Activated gamma-delta T cell treated with Interleukin-2 at 50 U/mL for 16 hours (primary cell): ENCODE measurements at places on chromosomes 2 and 18.

DNA sequence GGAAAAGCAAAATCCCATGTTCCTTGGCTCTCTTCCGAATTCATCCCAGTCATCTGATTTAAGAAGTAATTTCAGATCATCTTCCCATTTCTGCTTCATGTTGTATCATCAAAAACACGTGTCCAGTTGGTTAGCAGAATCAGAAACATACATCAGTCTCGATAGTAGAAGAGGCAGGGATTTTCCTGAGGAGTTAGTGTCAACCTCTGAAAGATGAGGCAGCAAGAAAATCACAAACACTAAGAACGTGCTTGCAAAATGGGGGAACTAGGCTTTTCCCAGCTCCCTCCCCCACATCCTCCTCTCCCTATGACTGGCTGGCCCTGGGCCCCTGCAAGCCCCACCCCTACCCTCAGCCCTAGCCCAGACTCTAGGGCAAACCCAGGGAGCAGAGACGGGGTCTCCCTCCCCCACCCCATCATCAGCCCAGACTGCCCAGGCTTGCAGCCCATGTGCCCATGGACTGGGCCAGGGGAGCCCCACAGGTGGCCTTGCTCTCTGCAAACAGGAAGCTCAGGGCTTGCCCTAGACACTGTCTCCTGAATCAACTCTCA is 161.0 kb upstream of the ID2 start:
- DNase-seq = no peak

DNA sequence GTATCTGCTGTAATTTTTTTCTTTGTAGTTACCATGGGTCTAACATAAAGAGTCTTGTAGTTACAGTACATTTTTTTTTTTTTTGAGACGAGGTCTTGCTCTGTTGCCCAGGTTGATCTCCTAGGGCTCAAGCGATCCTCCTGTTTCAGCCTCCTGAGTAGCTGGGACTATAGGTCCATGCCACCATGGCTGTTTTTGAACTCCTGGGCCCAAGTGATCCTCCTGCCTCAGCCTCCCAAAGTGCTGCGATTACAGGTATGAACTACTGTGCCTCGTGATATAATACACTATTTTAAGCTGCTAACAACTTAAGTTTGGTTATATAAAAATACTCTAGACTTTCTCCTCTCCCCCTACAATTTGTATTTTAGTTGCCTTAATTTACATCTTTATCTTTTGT is 46.3 kb downstream of the ASB1 start:
- no peak for DNase-seq

- no peak for DNase-seq
These were observed 5.8 kb upstream of the SLC20A1 start for GRCh38 chr2:112639936-112640335.

GRCh38 chr2:32278478-32278853 is 762 bp downstream of the YIPF4 start:
- DNase-seq = no peak

- no peak for DNase-seq
These were observed 109.7 kb upstream of the MGAT5 start for GRCh38 chr2:134144081-134144596.

DNA sequence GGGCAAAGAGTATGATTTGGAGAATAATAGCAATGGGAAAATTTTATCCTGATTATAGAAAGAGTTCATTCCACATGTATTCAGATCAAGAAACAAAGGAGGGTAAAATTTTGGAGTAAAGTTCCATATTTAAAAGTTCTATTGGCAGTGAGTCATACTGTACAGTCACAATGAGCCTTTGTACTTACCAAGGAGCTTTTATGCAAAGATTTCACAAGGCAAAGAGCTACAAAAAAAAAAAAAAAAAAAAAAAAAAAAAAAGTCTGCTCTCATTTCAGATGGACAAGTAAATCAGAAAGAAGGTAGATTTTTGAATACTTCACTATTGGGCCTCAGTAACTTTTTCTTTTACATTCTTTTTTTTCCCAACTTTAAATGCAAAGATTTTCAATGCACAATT is 1802.2 kb upstream of the PIK3C3 start:
- DNase-seq = no peak

DNA sequence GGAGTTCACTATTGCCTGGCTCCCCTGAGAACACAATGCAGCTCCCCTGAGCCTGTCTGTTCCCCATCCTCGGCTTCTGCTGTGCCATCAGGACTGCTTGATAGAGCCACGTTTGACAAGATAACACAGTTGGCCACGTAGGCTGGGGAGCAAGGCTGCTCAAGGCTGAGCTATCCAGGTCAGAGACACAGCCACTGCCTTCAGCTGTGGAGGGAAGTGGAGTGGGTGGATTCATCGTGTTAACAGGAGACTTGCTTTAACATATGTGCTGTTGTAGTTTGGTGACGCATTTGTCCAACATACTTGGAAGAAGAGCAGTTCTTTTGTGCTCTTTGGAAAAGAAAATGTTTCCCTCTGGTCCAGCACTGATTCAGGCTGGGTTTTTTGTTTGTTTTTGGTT is 68.8 kb downstream of the WDSUB1 start:
- DNase-seq = no peak

DNA sequence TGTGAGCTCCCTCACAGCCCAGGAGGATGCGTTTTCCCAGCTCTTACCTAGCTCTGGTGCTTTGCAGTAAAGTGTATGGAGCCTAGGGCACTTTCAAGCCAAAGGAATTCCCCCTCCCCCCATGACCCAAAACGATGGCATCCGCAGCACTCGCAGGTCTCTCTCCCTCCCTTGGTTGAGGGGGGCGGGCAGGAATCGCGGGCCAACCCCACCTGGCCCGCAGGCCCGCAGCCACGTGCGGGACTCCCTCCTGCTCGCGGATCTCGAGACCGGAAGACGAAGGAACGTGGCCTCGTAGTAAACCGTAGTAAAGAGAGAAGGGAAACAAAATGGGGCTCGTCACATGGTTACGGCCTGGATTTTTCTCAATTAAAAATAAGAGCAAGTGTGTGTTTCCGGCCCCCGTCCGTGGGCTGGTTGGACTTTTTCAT is 8.5 kb downstream of the IRS1 start:
- DNase-seq = no peak

DNA sequence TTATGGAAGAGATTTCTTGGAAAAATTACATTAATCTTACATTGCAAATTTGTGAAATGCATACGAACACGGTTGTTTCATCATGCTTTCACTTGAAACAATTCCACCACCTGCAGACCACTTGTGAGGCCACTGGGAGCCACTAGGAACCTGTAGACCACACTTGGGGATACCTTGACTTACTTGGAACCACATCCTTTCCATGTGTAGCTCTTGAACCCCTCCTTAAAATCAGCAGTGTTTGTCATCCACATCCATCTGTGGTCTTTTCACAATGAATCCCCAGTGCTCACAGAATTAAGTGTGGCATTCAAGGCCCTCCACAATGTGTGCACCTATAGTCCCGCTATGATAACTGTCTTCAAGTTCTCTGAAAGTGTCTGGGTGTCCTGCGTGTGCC is 350.9 kb downstream of the MYCN start:
- no peak for DNase-seq

DNA sequence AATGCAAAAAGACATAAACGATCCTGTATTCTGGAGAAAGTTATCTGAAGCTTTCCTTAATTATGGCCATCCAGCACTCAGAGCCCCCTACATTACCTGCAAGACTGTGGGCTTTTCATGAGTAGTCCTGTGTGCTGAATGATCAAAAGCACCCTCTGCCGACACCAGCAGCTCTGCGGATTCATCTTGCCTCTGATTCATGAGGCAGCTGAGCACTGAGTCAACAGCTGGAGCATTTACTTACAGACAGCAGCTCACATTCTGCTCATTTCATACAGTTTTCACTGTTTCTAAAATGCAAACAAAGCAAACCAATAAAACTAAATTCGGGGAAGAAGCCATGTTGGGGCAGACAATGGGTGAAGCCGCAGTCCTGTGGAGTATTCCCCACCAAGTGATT is 886.5 kb downstream of the CNTNAP5 start:
- no peak for DNase-seq

DNA sequence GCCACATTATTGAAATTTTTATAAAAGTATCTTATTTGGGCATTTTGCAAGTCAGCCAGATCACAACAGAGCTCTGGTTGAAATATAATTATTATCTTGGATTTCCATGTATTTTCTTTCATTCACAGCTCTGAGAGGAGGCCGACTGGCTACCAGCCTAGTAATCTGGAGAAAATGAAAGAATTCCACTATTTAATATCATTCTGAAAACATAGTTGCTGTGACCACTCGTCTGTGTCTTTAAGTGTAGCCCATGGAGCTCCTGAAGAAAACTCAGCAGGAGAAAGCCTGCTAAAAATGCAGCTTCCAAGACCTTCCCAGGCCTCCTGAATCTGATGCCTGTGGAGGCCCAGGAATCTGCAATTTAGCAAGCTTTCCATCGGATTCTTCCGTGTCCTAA is 114.7 kb downstream of the SH3BP4 start:
- DNase-seq = no peak

DNA sequence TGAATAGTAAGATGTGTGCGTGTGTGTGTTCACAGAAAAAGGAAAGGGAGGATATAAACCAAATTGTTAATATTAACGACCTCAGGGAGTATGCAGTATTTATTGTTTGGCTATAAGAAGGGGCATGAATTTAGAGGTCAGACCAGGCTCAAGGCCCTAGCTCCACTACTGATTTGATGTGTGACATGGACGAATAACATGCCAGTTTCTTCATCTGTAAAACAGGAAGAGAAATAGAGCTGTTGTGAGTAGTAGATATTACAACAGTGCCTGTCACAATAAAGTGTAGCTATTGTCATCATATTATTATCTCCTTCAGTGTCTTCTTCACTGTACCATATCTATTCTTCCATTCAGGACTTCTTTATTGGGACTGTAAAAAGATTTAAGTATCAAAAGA is 4.1 kb upstream of the MAT2A start:
- DNase-seq = no peak

DNA sequence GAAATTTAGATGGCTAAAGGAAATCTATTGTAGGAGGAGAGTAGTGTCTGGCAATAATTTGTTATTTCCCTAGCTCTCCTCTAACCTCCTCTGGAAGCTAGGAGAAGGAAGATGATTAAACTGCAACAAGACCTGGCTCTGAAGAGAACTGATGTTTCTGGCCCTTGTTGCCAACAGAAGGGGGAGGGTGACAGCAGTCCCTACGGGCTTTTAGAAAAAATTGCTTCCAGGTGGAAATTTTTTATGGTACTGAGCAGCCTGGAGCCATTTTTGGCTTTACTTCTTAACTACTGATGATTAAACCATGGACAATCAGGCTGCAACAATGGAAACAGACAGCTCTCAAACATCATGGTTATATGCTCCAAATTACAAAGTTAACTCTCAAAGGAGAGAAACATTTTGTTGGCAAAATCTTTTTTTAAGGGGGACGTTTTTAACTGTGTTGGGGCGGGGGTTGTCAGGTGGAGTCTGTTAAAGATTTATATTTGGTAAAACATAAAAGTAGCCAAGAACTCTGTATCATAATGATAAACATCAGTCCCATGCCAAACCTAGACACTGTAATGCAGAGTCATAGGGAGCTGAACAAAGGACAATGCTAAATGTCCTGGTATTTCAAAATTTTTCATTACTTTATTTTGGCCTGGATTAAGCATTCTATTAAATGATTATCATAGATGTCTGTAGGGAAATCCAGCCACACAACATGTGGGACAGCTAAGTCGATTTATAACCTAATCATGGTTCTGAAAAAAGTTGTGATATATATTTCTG is 70.0 kb downstream of the EXOC6B start:
- DNase-seq = no peak

- no peak for DNase-seq
These were observed 46.7 kb upstream of the STK17B start for GRCh38 chr2:196218106-196218505.

DNA sequence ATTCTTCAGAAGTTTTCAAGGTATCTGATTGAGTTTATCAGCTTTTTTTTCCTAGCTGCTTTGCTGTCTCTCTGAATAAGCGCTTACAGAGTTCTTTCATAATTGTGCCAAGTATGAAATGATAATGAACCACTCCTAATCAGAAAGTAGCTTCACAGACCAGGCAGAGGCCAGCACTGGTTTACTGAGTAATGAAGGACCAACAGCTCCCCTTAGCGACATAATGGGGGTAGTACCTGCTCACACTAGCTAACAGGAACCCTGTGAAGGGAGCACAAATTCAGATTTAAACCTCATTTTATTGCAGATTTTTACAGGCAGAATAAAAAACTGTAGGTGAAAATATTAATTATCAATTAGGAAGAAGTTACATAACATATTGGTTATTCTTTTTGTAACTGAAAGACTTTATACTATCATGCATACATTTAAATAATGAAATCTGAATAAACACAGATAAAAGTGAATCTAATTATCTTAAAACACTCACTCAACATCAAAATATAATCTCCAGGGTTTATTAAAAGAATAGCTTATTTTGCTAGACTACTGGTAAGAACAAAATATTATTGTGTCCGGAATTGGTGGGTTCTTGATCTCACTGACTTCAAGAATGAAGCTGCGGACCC is 53.7 kb upstream of the LRRC30 start:
- no peak for DNase-seq

GRCh38 chr2:222049946-222050345 is 248.9 kb downstream of the PAX3 start:
- DNase-seq = no peak

- no peak for DNase-seq
These were observed 43.9 kb upstream of the NEMP2 start for GRCh38 chr2:190578158-190579057.

- no peak for DNase-seq
These were observed 186.4 kb upstream of the LHCGR start for GRCh38 chr2:48941908-48942307.

- DNase-seq = no peak
These were observed 70.6 kb downstream of the EMILIN2 start for GRCh38 chr18:2917259-2918047.

GRCh38 chr2:203673933-203674332 is 32.5 kb upstream of the CD28 start:
- DNase-seq = peak; percentile 6

- peak; percentile 20 for DNase-seq
These were observed 141.9 kb upstream of the CTAGE1 start for GRCh38 chr18:22559414-22560274.

GRCh38 chr18:34928754-34929335 is 112.4 kb upstream of the MAPRE2 start:
- no peak for DNase-seq

- no peak for DNase-seq
These were observed 103.0 kb downstream of the GPR39 start for GRCh38 chr2:132519566-132519965.

DNA sequence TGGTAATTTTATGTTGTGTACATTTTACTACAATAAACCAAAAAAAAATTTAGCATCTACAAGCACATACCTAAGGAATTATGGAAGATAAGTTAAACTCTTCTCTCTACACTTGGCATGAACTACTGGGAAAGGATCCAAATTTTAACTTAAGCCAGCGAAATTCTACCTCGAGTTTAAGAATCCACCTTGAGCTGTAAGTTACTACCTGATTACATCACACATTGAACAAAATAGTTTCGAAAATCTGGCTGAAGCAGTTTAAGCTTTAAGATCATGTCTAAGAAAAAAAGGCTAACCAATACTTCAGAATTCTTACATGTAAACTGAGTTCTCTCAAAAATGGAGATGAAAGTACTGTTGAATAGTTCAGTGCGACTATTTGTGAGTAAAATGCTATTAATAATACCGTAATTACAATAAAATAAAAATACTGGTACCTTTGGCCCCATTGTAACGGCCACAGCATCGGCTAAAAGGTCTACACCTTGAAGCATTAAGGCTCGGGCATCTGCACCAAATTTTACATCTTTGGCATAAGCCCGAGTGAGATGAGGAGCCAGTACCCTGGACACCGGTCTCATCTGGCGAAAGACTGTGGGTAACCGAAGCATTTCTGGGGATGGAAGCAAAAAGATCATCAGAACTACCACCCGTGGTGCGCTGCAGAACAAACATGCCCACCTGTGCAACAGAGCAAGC is 1.3 kb downstream of the HSPD1 start:
- no peak for DNase-seq

GRCh38 chr2:37552339-37552738 is 119.1 kb downstream of the CDC42EP3 start:
- no peak for DNase-seq
